ENCODE measurements at places on chromosomes 13 and 19.

- DNase-seq = no peak
Measured at GRCh38 chr13:76934671-76935070, 13.6 kb upstream of the ACOD1 start.

GRCh38 chr13:41465898-41466320 is 8.6 kb downstream of the RGCC start:
- DNase-seq = no peak

DNA sequence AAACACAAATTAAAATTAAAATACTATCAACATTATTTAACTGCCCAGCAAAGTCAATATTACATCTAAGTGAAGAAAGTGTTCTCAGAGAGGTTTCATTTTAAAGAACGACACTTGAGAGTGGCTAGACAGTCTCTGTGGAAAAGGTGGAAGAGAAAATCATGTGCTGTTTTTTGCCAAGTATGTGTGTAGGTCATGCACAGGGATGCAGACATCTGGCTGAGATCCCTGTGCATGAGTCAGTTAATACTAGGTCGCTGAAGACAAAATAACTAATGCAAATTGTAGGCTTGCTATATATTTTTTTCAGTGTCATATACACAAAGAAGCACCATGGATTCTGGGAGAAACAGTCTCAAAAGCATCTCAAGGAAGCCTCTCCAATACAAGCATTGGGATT is 44.3 kb upstream of the ENOX1 start:
- no peak for DNase-seq

DNA sequence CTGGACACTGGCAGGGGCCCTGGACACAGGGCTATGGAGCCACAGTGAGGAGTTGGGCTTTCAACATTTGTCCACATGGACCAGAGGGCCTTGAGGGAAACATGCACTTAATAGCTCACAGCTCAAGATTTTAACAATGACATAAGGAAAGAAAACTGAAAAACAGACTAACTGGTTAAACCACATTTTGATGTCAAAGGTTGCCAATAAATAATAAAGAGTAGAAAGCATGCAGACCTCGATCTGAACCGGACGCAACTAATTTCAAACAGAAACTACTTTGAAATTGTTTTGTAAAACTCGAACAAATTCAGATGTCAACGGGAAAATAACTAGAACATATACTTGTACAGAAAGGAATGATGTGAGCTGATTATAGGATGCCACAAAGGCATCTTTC is 15.5 kb upstream of the ZNF888 start:
- no peak for DNase-seq

GRCh38 chr19:50002386-50002960 is 22.7 kb downstream of the VRK3 start:
- DNase-seq = no peak

GRCh38 chr13:53017433-53017970 is 11.1 kb upstream of the OLFM4 start:
- DNase-seq = peak; percentile 34

- no peak for DNase-seq
Measured at GRCh38 chr19:40571005-40571318, 5.7 kb upstream of the SHKBP1 start.

DNA sequence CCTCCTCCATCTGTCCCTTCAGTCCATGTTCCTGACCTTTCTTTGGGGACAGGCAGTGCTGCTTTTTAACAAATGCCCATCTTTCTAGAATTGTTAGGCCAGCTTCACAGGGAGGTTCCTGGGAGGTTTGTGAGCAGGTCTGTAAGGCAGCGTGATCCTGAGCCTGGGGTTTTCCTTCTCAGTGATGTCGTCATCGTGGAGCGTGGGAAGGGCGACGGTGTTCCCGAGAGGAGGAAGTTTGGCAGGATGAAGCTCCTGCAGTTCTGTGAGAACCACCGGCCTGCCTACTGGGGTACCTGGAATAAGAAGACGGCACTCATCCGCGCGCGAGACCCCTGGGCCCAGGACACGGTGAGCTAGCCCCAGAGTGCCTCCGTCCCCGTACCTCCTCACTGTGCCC is 26.8 kb downstream of the CHAF1A start:
- peak; percentile 22 for DNase-seq

GRCh38 chr19:45990113-45990728 is 5.0 kb upstream of the CCDC61 start:
- no peak for DNase-seq

DNA sequence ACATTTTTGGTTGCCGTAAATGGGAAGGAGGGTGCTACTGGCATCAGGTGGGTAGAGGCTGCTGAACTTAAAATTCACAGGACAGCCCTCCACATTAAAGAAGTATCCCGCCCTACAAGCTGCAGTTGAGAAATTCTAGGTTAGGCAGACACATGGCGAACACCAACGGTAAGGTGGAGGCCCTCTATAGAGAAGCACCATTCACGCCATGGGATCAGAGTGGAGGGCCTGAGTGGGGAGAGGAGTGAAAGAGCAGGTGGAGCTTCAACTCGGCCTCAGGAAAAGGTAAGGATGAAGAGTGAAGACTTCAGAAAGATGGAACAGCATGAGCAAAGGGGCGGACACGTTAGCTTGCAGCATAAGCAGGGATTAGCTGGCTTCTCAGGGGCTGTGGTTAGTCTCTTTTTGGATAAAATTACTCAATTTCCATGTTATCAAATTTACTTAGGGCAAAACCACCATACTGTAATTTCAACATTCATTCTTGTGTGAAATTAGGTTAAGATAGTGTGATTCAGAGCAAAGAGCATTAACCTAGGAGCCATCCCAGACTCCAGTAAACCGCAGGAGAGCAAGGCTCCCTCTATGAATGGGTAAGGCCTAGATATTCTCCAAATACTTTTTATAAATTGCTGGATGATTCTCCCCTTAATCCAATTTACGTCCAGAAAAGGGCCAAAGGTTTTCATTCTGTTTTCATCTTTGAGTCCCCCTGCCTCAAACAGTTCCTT is 1.2 kb downstream of the EEF1AKMT1 start:
- DNase-seq = no peak

DNA sequence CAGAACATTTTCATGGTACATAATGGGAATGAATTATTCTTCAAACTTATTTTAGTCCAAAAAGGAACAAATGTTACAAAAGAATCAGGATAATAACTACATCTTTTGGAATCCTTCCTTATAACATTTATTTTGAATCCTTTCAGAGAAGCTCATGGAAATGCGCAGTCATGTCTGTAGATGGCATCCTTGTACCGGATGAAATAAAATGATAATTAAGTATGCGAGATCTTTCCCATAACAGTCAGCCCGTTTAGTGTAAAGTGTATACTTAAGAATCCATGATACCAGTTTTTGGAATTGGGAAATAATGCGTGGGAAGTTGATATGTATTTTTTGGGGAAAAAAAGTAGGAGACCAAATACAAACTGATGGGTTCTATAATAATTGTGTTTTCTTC is 418.8 kb downstream of the GPC5 start:
- no peak for DNase-seq

- DNase-seq = no peak
Measured at GRCh38 chr19:46141421-46141820, 6.6 kb upstream of the IGFL2 start.

DNA sequence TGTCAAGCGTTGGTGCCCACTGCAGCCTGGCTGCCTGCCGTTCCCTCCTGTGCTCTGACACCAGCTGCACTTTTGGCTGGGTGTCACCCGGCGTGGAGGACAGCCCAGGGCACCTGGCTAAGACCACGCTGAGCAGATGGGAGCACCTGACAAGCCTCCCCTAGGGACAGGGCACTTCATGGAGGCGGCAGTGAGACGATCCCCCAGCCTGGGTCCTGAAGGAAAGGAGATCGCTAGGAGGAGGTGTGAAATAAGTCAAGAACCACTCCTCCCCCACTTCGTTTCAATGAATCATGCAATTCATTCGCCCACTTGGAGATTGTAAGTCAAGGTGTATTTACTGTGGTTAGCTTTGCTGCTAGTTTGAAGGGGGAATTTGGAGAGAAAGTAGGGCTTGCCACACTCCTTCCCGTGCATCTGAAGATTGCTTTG is 38.8 kb downstream of the VSTM2B start:
- no peak for DNase-seq
